ENCODE measurements at places on chromosomes 16 and 17. TPM values are rescaled to one million over a fixed set of nuclear protein-coding genes. Genes with fewer than 3 reads are reported as not detected.

Gene ATF7IP2
- 13.4 TPM for total RNA-seq

Gene CISD3
- total RNA-seq = 1.9 TPM

Gene SENP3
- 54.2 TPM for total RNA-seq

Gene CORO6
- 10.8 TPM for total RNA-seq

Gene SPN
- 1.3 TPM for total RNA-seq

Gene NIP7
- total RNA-seq = 13.0 TPM

Gene GNAO1
- 19.7 TPM for total RNA-seq

Gene KRTAP4-16
- not detected for total RNA-seq

Gene ZMYND15
- total RNA-seq = 0.27 TPM

Gene KRTAP2-1
- not detected for total RNA-seq

Gene CD300LB
- 0.71 TPM for total RNA-seq

Gene GAST
- total RNA-seq = not detected

Gene KRT31
- not detected for total RNA-seq

Gene PMFBP1
- total RNA-seq = 3.1 TPM

Gene TUBG2
- total RNA-seq = 17.0 TPM

Gene FOXN1
- not detected for total RNA-seq

Gene MYL4
- total RNA-seq = 34.5 TPM

Gene TBC1D3G
- total RNA-seq = 2.2 TPM

Gene RILP
- total RNA-seq = 12.0 TPM

Gene MT1G
- not detected for total RNA-seq

Gene GGT6
- total RNA-seq = 6.9 TPM

Gene TBC1D3D
- 5.3 TPM for total RNA-seq

Gene SCN4A
- total RNA-seq = 3.0 TPM

Gene MED9
- 26.4 TPM for total RNA-seq

Gene RNF227
- total RNA-seq = 32.9 TPM

Gene KRTAP1-5
- total RNA-seq = not detected

Gene TBC1D28
- total RNA-seq = not detected

Gene KRT20
- not detected for total RNA-seq

Gene SDK2
- total RNA-seq = 16.2 TPM

Gene TP53TG3D
- total RNA-seq = not detected

Gene TPSD1
- 0.66 TPM for total RNA-seq

Gene ABCC6
- 3.0 TPM for total RNA-seq

Gene TRIM47
- 14.9 TPM for total RNA-seq

Gene CD300LG
- total RNA-seq = 0.38 TPM

Gene CACNA1H
- 26.6 TPM for total RNA-seq

Gene FOXF1
- total RNA-seq = 0.77 TPM

Gene FDXR
- 4.1 TPM for total RNA-seq

Gene CDRT15
- total RNA-seq = not detected

Gene GRIN2C
- 7.1 TPM for total RNA-seq

Gene TBC1D24
- total RNA-seq = 46.5 TPM

Gene IL34
- 11.3 TPM for total RNA-seq

Gene HS3ST3A1
- 22.7 TPM for total RNA-seq

Gene LGALS3BP
- 129 TPM for total RNA-seq

Gene NPIPA8
- 76.3 TPM for total RNA-seq

Gene NBR1
- 149 TPM for total RNA-seq

Gene CLEC3A
- not detected for total RNA-seq

Gene P2RX1
- total RNA-seq = 1.0 TPM

Gene ATP2A1
- total RNA-seq = 46.8 TPM

Gene OSGIN1
- 1.7 TPM for total RNA-seq

Gene CCL13
- total RNA-seq = not detected

Gene SGCA
- total RNA-seq = 13.5 TPM

Gene HP
- 0.55 TPM for total RNA-seq

Gene NXPH3
- 6.5 TPM for total RNA-seq

Gene NOB1
- 19.2 TPM for total RNA-seq

Gene TLK2
- 125 TPM for total RNA-seq

Measured in camera-type eye (tissue), 1 donor.